ENCODE measurements at places on chromosomes 13 and 19.

- no peak for DNase-seq
Measured at GRCh38 chr13:98563071-98563470, 13.8 kb downstream of the STK24 start.

- DNase-seq, result no peak
Measured at GRCh38 chr13:56906909-56907308, 233.8 kb upstream of the PRR20A start.

GRCh38 chr13:98133946-98134345, 8.9 kb upstream of the FARP1 start:
- no peak for DNase-seq

DNA sequence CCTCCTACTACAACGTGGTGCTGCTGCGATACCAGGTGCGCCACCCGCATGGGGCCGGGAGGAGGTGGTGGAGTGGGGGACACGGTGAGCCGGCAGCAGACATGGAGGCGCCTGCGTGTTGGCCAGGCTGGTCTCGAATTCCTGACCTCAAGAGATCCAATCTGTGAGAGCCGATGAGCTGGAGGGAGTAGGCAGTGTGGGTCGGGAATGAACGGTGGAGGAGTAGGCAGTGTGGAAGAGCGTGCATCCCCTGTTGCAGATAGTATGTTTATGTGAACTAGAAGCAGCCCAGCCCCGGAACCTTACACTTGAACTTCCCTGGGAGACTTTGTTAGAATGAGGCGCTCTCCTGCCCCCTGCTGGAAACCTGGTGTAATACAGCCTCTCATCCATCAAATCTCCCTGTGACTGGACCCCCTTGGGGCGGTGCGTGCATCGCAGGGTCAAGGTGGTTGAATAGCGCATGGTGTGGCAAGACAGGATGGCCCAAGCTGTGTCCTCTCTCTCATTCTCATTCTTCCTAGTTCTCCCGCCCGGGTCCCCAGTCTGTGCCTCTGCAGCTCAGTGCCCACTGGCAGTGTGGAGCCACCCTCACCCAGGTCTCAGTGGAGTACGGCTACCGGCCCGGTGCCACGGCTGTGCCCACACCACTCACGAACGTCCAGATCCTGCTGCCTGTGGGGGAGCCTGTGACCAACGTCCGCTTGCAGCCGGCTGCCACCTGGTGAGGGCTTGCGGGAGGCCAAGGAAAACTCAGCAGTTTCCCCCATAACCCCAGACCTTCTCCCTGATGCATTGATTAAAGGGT, 10.5 kb upstream of the B3GNT3 start:
- DNase-seq, result no peak

DNA sequence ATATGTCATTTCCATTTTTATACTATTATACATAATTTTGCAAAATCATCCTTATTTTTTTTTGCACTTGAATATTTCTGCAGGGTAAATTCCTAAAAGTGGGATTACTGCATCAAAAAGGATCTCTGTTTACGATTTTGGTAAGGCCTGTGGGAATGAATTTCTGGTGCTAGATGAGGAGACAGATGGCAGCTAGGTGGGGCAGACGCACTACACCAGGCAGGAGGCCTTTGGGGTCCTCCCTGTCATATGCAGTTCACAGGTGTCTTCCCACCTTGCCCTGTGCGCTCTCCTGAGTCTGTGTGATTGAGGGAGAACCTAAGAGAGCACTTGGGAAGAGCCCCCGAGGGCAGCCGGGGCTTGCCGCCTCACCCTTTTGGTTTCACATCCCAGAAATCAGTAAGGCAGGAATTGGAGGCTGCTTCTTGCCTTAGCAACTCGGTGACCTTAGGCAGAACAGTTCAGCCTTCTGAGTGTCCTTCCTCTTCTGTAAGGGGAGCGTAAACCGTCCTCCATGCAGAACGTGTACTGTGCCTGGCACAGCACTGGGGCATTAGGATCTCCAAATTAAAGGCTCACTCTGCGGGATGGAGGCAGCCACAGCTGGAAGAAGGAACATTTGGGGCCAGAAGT, 13.4 kb upstream of the GJB2 start:
- no peak for DNase-seq

DNA sequence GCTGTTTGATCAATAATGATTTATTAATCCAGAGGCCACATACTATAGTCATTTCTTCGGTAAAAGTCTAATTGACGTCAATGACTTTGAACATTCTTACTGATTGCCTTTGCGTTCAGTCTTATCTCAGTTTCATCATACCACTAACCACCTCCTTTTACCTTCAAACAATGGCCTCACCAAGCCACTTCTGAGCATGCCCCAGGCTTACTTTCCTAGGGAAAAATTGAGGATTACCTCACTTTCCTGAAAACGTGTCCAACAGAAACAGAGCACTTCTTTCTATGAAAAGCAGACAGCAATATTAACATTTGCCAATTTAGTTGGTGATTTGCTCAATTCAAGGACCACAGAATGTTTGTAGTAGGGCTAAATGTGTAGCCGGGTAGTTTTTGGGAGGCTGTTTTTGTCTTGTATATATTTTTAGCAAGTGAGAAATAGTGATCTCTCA, 157.6 kb downstream of the KLF5 start:
- no peak for DNase-seq

GRCh38 chr19:55273978-55274707, 5.8 kb downstream of the HSPBP1 start:
- DNase-seq, result no peak

- no peak for DNase-seq
Measured at GRCh38 chr13:50467156-50468110, 376.1 kb downstream of the DLEU7 start.

GRCh38 chr13:33144358-33144784, 128.1 kb downstream of the KL start:
- no peak for DNase-seq

Data from mucosa of descending colon (tissue), 3 donors.